Amniotic stem cell (primary cell): ENCODE measurements at places on chromosomes 6 and 20.

DNA sequence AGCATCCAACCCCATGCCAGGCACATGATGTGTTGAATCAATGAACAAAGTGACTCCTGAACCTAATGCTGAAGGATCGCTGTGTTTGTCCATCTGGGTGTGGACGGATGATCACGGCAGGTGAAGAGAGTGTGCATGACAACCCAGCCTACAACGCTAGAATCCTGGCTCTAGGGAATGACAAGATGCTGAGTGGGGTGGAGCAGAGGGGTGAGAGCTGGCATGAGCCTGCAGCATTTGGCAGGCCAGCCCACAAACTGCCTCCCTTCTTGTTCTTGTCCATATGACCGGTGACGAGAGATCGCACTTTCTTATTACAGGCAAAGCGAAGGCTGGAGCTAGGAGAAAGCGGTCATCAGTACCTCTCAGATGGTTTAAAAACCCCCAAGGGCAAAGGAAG is 54.7 kb upstream of the CDKAL1 start:
- DNase-seq, result no peak

DNA sequence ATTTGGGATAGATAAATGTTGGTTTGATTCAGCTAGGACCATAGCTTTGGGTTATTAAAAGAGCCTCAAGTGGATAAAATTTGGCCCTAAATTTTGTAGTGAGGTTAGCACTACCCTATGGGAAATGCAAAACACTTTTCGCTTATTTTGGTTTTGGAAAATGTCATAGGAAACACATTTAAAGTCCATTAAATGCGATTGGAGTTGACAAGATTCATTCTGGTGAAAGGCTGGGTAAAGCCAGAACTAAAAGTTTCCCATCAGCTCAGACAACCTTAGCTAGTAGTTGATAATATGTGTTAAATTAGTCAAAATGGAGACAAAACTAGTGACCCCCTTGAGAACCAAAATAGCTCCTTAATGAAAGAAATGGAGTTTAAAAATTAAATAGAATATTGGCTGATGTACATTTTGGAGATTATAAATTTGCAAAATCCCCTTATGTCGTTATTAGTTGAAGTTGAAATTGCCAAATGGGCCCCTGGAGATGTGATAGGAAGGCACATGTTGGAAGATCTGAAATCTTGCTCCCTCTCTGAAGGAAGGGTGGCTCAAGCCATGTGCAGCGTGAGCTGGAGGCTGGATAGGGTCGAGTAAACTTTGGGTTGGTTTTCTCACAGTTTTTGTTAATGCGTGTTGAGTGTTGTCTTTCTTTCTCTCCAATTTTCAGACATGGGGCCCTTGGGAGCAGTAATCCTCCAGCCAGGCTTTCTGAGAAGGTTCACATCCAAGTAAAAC is 72.8 kb downstream of the CD83 start:
- DNase-seq, result no peak

GRCh38 chr6:35267897-35268296 is 8.4 kb downstream of the ZNF76 start:
- DNase-seq, result no peak

- DNase-seq, result no peak
Observed at GRCh38 chr6:134171517-134171916, 119.1 kb upstream of the SLC2A12 start.

GRCh38 chr20:1900321-1900801 is 5.2 kb downstream of the SIRPA start:
- peak; percentile 33 for DNase-seq

DNA sequence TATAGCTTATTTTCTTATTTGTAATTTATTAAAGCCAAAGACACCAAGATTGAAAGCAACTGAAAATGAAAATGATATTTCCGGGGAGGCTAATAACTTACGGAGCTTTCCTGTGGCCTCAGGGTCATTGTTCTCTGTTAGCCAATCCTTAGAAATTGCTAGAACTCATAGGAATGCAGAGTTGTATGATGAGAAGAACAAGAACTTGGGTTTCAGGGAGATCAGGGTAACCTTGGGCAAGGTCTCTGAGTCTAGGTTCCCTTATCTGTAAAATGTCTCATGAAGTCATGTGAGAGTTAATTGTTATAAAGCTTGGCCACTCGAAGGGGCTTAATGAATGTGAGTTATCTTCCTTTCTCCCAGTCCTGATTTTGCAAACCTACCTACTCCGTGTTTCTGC is 20.1 kb upstream of the SERINC3 start:
- no peak for DNase-seq

- DNase-seq, result no peak
Observed at GRCh38 chr6:109212683-109213082, 117.4 kb downstream of the CEP57L1 start.

DNA sequence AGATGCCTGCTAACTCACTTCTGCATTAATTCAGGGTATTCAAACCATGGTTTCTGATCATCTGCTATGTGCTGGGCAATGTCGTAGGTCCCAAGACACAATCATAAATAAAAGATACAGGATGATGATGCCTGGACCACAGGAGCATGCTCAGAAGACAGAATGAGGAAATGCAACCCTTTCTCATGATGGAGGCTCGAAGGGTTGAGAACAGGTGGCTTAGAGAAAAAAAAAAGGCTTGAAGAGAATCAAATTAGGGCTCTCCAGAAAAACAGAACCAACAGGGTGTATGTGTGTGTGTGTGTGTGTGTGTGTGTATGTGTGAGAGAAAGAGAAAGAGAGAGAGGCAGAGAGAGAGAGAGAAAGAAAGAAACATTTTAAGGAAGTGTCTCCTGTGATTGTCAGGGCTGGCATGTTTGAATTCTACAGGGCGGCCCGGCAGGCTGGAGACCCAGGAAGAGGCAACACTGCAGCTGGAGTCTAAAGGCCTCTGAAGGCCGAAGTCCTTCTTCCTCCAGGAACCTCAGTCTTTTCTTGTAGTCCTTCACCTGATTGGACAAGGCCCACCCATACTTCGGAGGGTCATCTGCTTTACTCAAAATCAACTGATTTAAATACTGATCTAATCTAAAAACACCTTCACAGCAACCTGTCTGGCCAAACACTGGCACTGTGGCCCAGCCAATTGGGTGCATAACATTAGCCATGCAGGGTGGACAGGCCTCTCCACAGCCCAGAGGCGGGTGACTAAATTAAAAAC is 143.8 kb downstream of the ERMARD start:
- DNase-seq, result no peak

DNA sequence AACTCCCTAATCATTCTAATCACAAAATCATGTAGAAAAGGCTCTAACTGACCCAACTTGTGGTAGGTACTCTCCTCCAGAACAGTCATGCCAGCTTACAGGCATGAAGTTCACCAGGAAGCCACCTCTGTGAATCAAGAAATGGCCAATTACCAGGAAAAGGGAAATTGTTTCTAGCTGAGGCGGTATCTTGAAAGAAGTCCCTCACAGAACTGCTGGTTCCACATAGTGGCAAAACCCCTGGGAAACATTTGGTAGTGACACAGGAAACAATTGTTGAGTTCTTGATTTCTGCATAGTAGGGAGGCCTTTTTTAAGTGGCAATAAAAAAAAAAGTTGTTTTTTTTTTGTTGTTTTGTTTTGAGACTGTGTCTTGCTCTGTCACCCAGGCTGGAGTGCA is 3.4 kb upstream of the ZHX3 start:
- no peak for DNase-seq

GRCh38 chr6:148983966-148984365 is 237.1 kb downstream of the UST start:
- DNase-seq, result no peak

DNA sequence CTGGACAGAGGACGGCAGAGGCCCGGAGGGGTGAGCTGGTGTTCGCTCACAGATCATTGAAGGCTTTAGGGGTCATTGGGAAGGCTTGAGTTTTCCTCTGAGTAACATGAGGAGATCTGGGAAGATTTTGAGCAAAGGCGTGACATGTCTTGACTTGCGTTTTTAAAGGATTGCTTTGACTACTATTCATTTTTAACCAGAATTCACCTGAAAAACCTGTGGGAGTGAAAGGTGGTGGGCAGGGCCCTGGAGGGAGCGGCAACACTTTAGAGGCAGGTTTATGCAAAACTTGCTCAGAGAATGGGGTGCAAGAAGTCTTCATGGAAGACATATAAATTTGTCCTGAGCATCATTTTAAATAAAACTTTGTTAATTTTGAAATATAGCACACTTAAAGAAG is 72.2 kb upstream of the EEF1E1 start:
- DNase-seq, result no peak

GRCh38 chr6:149111556-149112115 is 205.9 kb upstream of the TAB2 start:
- no peak for DNase-seq

GRCh38 chr20:48538856-48539255 is 288.9 kb downstream of the PREX1 start:
- DNase-seq, result no peak

- no peak for DNase-seq
Observed at GRCh38 chr6:6225885-6226529, 94.5 kb downstream of the F13A1 start.

GRCh38 chr20:2108987-2109386 is 7.4 kb downstream of the STK35 start:
- DNase-seq, result no peak

DNA sequence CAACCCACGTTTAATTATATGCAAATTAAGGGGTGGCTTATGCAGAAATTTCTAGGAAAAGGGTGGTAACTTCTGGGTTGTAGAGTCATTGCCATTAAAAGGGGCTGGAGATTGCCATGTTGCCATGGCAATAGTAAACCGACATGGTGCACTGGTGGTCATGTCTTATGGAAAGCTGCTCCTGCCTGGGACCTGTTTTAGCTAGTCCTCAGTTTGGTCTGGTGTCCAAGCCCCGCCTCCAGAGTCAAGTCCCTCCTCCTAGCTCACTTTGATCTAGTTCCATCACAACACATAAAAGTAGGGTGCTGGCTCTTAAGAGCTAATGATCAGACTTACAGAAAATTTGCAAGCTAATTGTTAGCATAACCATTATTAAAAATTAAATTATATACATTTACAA is 5.3 kb downstream of the SLC22A2 start:
- DNase-seq, result no peak

GRCh38 chr20:13028001-13028400 is 19.2 kb downstream of the SPTLC3 start:
- no peak for DNase-seq

DNA sequence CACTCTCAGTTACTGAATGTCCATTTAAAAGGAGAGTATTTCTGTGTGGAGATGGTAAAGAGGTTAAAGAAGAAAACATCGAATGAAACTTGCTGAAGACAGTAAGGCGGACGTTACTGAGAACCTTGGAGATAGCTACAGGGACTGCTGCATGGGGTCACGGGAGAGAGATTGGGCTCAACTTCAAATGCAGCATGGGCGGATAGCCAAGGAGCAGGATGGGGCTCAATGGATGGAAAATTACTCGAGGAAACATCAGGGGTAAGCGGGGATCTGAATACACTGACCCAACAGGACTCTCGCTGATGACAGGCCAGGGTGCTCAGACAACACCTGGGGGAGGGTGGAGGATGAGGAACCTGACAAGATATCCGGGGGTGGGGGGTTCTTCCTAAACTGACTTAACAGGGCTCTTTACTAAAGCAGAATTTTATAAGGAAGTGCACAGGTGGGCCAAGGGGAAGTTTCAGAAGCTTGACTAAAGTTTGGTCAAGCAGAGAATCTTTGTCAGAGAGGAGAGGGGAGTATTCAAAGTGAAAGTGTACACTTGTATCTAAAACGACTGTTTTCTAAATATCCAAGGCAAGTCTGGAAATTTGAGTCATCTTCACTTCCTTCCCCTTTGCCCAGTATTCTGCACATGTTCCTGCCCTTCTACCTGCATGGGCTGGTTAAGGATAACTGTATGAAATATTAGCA is 22.8 kb downstream of the ECT2L start:
- no peak for DNase-seq

- no peak for DNase-seq
Observed at GRCh38 chr6:158770533-158771330, 48.4 kb downstream of the EZR start.

- DNase-seq, result no peak
Observed at GRCh38 chr6:4067673-4068072, 11.3 kb downstream of the FAM217A start.

DNA sequence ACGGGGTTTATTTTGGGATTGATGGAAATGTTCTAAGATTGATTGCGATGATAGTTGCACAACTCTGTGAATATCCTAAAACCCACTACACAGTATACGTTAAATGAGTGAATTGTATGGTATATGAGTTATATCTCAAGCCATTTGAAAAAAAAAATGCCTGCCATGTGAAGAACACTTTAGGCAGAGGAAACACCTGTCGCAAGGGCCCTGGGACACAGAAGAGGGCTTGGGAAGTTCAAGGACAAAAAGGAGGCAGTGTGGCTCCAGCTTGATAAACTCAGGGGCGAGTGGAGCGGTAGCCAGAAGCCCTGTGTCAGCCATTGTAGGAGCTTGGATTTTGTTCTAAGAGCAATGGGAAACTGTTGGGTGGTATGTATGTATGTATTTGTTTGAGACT is 37.0 kb downstream of the CEP250 start:
- DNase-seq, result no peak

- DNase-seq, result no peak
Observed at GRCh38 chr20:43960231-43960630, 45.6 kb downstream of the TOX2 start.

DNA sequence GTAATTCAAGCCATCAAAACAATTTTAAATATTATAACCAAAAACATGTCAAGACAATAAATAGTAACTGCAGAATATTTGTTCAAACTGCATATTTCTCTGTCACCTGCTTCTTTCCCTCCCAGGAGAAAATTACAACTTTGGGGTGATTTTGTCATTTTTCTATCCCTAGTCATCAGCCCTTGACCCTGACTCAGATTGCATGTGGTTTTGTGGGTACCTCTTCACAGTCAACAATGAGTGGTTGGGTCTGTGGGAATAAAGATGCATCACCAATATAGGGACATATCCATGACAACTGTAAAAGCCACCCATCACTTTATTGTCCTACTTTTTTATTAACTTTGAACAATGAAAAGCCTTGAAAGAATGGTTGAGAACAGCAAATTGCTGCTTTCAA is 7.3 kb downstream of the COL10A1 start:
- no peak for DNase-seq

DNA sequence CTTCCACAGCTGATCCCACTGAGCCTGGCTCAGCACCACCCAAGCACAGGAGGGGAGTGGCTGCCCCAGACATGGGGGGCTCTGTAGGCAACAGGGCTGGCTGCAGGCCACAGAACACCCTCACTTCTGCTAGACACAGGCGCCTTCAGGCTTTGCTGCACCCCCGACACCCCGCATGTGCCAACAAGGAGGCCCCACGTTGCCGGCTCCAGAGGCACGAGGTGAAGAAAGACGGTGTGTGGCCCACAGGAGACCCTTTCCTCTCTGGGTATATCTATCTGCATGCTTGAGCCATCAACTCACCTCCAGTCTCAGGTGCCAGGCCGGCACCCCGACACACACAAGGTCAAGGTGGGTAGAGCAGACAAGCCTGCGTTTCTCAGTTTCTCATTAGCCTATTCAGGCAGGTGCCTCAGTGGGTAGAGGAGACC is 158.3 kb downstream of the DLL1 start:
- DNase-seq, result no peak
